ENCODE measurements at places on chromosomes 13 and 19. TPM values are rescaled to one million over a fixed set of nuclear protein-coding genes. Genes with fewer than 3 reads are reported as not detected.

Gene PROZ
- total RNA-seq = not detected

Gene ZNF536
- 0.35 TPM for total RNA-seq

Gene VSTM2B
- 0.96 TPM for total RNA-seq

Gene ZNF530
- total RNA-seq = 11.5 TPM

Gene SYDE1
- total RNA-seq = 17.5 TPM

DNA sequence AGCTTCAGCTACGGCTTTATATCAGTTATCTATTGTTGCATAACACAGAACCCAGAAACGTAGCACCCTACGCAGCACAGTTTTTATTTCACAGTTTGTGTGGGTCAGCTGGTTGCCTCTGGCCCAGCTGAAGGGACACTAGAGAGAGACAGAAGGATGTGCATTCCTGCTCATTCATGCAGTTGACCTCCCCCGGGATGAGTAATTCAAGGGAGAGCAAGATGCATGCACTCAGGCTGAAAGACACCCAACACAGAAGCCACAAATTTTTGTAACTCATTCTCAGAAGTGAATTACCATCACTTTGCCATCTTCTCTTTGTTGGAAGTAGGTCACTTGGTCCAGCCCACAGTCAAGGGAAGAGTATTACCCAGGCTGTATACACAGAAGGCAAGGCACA is 89.5 kb downstream of the EFNB2 start:
- no peak for DNase-seq

- DNase-seq = no peak
Observed at GRCh38 chr19:27777242-27777641, 1435.7 kb downstream of the UQCRFS1 start.

GRCh38 chr13:98451676-98452470 is 125.0 kb downstream of the STK24 start:
- DNase-seq = no peak

DNA sequence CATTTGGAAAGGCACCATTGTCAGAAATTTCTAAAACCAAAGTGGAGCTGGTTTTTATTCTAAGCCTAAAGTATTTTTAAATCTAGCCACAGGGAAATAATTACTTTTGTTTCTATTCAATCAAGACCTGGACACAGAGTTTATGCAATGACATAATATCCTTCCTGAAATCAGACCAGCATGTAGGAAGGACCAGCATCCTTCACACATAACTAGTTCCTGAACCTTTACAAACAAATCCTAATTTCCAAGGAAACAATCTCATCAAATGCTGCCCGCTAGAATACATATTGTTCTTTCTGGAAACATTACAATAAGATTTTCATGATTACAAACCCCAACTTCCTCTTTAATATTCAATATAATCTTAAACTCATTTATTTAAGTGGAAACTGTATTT is 1.5 kb downstream of the STARD13 start:
- no peak for DNase-seq

- no peak for DNase-seq
Observed at GRCh38 chr19:47096100-47096704, 17.4 kb downstream of the ZC3H4 start.

DNA sequence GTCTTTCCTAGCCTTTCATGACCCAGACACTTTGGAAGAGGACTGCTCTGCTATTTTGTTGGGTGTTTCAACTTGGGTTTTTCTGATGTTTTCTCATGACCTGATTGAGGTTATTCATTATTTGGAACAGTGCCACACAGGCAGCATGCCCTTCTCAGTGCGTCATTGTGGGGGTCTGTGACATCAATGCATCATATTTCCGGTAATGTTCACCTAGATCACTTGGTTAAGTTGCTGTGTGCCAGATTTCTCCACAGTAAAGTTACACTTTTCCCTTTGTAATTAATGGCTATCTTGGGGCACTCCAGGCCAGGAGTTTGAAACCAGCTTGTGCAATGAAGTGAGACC is 124.4 kb downstream of the SIPA1L3 start:
- DNase-seq = no peak

DNA sequence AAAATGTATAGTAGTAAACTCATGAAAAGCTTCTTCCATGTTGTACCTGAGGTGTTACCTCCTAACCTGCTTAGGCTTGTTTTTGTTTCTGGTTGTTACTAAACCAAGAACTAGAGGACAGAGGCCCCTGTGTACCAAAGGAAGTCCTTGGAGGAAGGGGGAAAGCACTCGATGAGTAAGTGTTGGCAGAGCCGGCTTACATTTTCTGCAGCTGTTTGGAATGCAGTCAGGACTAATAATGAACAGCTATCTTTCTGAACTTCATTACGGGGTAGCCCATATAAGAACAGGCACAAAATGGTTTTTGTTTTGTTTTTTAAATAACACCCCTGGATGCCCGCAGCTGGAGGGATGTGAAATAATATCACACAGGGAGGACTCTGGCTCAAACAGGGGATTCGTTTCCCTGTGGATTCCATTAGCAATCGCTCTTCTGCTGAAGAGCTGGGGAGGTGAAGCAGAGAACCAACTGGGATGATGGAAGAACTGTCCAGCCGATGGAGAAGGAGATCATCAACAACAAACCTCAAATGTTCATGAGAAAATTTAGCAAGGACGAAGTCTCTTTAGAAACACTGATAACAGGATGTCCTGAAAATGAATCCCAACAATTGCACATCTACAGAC is 214.2 kb upstream of the MAB21L1 start:
- DNase-seq = no peak

DNA sequence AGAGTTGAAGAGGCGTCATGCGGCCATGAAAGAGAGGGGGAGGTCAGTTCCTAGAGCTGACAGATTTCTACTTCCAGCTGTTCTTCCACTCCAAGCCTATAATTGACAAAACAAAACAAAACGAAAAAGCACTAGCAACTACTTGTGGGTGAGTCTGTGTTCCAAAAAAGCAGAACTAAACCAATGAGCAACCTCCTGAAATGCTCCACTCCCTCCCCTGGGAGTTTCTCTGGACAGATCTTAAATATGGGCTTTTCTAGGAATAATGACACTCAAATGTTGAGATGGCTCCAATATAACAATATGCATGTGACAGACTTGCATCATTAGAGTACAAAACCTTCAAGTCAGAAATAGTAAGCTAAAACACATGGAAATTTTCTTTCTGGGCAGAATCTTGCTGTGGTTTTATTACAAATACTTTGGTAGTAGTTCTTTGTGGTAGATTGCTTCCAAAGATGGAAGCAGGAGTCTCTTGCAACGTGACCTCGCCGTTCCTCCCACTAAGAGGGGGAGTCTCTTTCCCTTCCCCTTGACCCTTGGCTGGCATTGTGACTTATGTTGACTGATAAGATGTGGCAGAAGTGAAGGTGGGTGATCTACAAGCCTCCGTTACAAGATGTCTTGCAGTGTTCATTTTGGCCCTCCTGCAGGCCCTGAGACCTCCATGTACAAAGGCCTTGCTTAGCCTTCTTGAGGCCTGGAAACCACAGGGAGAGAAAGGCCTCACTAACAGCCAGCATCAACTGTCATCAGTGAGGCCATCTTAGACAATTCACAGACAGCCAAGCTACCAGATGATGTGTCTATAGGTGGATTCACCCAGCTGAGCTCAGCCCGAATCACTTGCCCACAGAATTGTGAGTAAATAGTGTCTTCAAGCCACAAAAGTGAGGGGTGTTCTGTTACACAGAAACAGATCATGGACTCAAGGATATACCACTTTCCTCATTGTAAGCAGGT is 173.1 kb upstream of the RFC3 start:
- no peak for DNase-seq

DNA sequence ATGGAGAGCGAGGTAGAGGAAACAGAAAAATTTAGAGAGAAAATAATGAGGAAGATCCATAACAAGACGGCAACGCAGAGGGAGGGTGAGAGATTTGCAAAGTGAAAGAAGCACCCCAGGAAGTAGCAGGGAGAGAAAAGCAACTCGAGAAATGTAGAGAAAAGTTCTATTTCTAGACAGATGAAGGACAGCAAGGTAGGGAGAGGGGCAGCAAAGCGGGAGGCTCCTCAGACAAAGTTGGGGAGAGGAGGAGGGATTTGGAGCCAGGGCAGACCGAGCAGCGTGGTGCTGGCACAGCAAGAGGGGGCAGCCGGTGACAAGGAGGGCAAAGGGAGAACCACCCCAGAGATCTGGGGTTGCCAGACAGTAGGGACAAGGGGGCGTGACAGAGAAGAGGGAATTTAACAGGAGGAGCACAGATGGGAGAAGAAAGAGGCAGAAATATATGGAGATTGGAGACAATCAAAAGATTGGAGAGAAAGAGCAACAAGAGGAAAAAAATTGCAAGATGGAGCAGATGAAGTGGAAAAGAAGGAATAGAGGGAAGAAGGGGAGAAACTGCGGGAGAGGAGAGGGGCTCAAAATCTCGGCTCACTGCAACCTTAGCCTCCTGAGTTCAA is 989 bp downstream of the ZNF766 start:
- peak; percentile 53 for DNase-seq

GRCh38 chr13:23730251-23730650 is 158.9 kb downstream of the MIPEP start:
- DNase-seq = no peak

- no peak for DNase-seq
Observed at GRCh38 chr13:75945841-75946482, 309.8 kb downstream of the LMO7 start.

- DNase-seq = no peak
Observed at GRCh38 chr19:7492558-7492957, 3.7 kb upstream of the PEX11G start.

- DNase-seq = no peak
Observed at GRCh38 chr13:42926555-42926954, 65.5 kb downstream of the EPSTI1 start.

DNA sequence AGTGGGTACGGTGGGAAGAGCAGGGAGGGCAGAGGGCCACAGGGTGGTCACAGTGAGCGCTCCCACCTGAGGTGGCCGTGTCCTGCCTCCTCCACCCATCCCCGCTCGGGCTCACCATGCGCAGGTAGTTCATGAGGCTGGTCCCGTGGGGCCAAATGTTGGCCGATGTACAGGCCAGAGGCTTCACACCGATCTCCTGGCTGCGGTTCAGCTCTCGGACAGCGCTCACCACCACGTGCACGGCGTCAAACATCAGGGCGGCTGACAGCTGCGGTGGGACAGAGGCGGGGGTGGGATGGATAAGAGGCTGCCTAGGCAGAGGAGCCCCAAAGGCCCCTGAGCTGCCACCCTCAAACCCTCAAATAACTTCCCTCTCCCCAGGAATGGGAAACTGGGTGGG is 15.8 kb downstream of the GRIK5 start:
- no peak for DNase-seq

DNA sequence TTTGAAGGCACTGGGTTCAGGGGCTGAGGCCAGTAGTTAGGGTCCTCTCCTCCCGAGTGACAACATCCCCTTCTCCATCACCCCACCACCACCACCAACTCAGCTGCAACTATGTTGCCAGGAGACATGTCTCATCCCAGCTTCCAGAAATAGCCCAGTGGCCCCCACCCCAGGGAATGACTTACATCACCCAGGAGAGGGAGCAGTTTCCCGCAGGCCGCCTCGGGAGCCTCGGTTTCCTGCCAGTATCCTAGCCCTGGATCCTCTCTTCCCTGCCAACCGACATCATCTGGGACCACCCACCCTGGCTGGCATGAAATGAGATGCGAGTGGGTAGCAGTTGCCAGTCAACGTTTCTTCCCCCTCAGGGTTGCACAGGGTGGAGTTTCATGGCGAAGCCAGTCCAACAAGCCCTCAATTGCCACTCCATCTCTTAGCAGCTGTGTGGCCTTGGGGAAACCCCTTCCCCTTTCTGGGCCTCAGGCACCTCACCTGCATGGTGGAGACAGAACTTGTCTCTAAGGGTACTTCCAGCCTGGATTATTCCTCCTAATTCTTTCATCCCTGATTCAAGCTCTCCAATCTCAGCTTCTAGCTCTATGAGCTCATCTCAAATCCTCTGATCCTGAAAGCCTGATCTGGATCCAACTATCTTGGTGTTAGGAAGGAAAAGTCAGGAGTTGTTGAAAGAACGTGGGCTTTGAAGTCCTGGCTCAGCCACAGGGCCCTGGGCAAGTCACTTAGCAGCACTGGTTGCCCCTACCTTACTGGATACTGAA is 3.9 kb upstream of the GSK3A start:
- DNase-seq = peak; percentile 90
